ENCODE measurements at places on chromosomes 4 and X.

DNA sequence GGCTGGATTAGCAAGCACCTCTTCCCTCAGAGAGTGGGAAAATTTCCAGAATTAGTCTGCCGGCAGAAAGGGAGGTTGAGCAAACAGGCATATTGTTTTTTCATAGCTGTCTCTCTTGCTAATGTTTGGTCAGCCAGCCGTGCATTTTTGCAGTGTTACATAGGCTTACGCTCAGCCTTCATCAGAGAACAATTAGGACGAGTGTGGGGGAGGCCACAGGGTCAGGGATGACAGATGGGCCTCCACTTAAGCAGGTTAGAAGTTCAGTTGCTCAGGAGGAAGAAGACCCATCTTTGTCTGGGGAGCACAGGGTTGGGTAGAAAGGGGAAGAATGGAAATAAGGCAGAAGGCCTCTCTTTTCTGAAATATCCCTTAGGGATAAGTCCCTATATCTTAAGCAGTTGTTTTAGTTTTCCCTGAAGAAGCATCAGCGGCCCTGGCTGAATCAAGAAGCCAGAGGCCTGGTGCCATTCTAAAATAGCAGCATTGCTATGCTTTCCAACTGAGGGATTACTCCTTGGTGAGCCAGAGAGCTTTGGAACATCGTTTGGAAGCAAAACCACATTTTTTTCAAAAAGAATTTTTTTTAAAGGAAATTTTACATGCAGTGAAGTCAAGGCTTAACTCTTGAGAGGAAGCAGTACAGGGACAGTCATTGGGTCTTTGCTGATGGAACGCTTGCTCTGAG, 118.8 kb downstream of the SMIM20 start:
- no peak for DNase-seq

- no peak for DNase-seq
Observed at GRCh38 chr4:112201915-112202505, 29.6 kb upstream of the AP1AR start.

DNA sequence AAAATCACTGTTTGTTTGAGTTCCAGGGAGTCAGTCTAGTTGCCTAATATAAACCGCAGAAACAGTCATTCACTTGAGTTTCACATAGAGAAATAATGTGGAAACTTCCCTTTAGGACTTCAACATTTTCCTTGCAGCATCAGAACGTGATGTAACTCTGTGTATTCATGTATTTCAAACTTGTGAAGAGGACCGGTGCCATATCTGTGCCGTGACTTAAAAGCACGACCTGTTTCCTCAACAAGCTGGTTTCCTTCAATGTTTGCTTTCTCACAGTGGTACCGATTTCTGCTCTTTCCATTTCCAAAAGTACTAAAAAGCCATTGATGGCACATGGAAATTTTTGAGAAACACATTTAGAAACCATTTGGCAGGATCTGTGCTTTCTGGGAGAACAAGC, 166.6 kb upstream of the RAPGEF2 start:
- no peak for DNase-seq

GRCh38 chr4:2248044-2248780, 6.3 kb upstream of the HAUS3 start:
- no peak for DNase-seq

DNA sequence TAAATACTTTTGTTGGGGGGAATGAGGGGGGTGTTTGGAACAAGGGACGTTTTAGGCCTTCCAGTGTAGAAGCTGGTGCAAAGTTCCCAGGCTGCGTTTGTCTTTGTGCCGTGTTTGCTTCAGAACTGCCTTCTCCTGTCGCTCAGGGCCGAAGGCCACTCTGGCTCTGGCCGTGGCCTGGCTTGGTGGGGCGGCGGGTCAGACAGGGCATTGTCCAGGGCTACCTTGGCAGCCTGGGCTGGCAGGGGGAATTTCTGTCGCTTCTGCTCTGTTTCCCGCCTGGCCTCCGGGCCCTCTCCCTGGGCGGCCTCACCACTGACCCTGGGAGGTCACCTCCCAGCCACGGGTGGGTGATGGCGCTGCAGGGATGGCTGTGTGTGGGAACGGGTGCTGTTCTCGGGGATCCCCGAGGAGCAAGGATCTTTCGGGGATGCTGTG, 140.0 kb downstream of the COL4A6 start:
- DNase-seq, result no peak

- no peak for DNase-seq
Observed at GRCh38 chrX:3951859-3952258, 238.4 kb upstream of the PRKX start.

GRCh38 chrX:54494166-54494988, 1.7 kb downstream of the FGD1 start:
- no peak for DNase-seq

DNA sequence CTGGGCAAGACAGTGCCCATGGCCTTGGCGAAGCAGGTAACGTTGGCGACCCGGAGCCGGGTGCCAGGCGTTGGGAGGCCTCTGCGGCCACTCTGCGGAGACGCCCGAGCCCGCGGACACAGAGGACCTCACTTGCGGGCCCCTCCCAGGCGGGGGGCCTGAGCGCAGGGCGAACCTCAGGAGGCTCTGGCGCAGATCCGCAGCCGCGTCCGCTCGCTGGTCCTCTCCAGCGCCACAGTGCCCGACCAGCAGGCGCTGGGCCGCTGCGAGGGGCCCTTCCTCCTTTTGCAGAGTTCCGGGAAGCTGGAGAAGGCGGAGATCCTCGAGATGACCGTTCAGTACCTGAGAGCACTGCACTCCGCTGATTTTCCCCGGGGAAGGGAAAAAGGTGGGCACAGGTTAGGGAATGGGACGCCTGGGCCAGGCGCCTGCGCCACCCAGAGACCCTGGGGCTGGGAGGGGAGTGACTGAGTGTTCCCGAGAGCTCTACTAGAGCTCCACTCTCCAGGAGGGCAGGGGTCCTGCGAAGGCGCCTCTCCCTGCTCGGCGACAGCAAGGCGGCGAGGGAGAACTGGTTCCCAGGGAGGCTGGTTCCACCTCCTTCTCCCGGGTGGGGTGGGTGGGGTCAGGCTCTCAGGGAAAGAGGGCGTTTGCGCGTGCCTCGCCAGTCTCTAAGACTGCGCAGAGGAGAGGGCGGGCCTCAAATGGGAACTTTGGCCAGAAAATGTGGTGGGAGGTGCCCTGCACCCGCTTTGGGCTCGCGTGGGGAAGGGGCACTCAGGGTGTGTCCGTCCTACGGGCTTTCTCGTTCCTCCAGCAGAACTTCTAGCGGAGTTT, 1.4 kb downstream of the HELT start:
- DNase-seq, result no peak

All from stimulated activated CD8-positive, alpha-beta memory T cell treated with anti-CD3 and anti-CD28 coated beads, Interleukin-2, amount 100 ng/mL, for 1 hour (primary cell).